ENCODE measurements at places on chromosomes 7 and 10.

DNA sequence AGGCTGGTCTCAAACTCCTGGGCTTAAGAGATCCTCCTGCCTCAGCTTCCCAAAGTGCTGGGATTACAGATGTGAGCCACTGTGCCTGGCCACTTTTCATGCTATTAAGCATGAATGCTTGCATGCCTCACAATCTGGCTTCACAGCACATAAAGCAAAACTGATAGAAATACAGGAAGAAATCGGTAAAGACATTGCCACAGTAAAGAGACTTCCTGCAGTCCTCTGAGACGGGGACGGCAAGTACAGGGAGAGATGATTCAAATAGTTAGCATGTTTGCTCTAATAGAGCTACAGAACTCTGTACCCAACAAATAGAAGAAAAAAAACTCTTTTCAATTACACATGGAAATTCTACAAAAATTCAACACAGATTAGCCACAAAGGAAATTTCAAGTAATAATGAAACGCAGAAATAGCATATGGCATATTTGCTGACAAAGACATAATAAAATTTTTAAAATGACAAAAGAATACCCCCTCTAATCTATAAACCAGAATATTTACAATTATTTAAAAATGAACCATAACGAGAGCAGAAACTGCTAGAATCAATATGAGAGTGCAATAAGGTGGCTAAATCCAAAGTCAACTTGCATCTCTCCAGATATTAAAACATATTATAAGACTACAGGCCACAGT, 32.3 kb downstream of the CARD11 start:
- H3K27ac ChIP-seq = no peak overlapping the region

- H3K36me3 ChIP-seq = no peaks in the 10 kb centered on the region
- no peak overlapping the region for H3K27ac ChIP-seq
- no peaks in the 10 kb centered on the region for H3K4me1 ChIP-seq
- H3K27me3 ChIP-seq = no peaks in the 10 kb centered on the region
- no peak for DNase-seq
Observed at GRCh38 chr7:156985101-156985992, 25.1 kb downstream of the MNX1 start.

DNA sequence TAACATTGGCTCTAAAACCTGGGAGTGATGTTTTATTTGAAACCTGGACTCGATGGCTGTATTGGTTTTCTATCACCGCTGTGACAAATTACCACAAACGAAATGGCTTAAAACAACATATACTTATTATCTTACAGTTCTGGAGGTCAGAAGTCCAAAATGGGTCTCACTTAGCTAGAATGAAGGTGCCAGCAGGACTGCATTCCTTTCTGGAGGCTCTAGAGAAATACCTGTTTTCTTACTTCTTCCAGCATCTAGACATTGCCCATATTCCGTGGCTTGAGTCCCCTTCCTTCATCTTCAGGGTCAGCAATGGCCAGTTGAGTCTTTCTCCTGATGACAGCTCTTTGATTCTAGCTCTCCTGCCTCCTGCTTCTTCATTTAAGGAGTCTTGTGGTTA, 44.3 kb upstream of the STEAP1B start:
- peaks cover 3% of the 10 kb centered on the region for H3K27me3 ChIP-seq
- no peak overlapping the region for H3K4me3 ChIP-seq
- no peaks in the 10 kb centered on the region for H3K4me1 ChIP-seq

DNA sequence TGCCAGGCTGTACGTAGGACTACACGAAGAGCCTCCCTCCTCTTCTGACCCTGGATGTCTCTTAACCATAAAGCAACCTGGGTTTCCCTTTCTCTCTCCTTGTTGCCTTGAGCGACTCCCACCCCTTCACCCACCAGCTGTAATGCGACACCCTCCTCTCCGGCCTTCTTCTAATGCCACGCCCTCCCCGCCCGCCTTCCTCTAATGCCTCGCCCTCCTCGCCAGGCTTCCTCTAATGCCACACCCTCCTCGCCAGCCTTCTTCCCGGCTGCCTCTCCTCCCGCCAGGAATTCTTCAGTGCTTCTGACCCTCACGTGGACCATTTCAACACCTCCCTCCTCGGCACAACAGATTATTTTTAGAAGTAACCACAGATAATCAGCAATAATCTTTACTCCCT, 348.5 kb upstream of the SHH start:
- H3K27me3 ChIP-seq = no peaks in the 10 kb centered on the region
- H3K4me3 ChIP-seq = no peak overlapping the region

- no peak for DNase-seq
- no peak overlapping the region for H3K4me3 ChIP-seq
- H3K27me3 ChIP-seq = no peaks in the 10 kb centered on the region
- H3K36me3 ChIP-seq = no peaks in the 10 kb centered on the region
- H3K4me1 ChIP-seq = no peaks in the 10 kb centered on the region
- H3K27ac ChIP-seq = no peak overlapping the region
Observed at GRCh38 chr7:127791446-127792189, 139.6 kb downstream of the SND1 start.

GRCh38 chr7:134885967-134886352, 100.3 kb upstream of the AGBL3 start:
- no peak for DNase-seq
- no peaks in the 10 kb centered on the region for H3K36me3 ChIP-seq
- no peaks in the 10 kb centered on the region for H3K27me3 ChIP-seq
- H3K27ac ChIP-seq = peak overlapping the region; percentile 35
- H3K4me3 ChIP-seq = no peak overlapping the region

GRCh38 chr7:44537442-44537841, 3.7 kb downstream of the NPC1L1 start:
- H3K4me1 ChIP-seq = no peaks in the 10 kb centered on the region
- peak overlapping the region; percentile 73 for H3K4me3 ChIP-seq
- no peaks in the 10 kb centered on the region for H3K27me3 ChIP-seq
- no peak for DNase-seq
- peak overlapping the region; percentile 99 for H3K27ac ChIP-seq

DNA sequence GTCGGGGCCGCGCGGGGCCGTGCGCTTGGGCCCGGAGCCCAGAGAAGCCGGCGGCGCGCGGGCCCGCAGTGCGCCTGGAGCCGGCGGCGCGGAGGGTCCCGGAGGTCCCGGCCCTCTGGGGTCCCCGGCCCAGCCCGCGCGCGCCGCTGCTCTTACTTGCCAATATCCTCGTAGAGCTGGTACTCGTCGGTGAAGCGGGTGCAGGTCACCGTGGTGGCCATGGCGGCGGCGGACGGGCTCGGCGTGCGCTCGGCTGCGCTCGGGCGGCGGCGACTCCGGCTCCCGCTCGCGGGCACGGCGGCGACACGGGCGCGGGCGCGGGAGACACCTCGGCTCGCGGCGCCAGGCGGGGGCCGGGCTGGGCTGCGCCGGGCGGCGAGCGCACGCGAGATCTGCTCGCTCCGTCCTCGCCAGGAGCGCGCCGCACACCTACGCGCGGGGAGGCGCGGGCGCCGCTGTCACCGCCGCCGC, at the start of gene CAMK2B:
Gene CAMK2B (minus strand): TSS at position 394 of the 471 bp plus-strand sequence. CDS start 173 bp downstream, at position 221.
- no peak for DNase-seq
- no peak within 1 kb of the TSS for H3K27ac ChIP-seq
- H3K27me3 ChIP-seq = no peaks in the 10 kb centered on the region

DNA sequence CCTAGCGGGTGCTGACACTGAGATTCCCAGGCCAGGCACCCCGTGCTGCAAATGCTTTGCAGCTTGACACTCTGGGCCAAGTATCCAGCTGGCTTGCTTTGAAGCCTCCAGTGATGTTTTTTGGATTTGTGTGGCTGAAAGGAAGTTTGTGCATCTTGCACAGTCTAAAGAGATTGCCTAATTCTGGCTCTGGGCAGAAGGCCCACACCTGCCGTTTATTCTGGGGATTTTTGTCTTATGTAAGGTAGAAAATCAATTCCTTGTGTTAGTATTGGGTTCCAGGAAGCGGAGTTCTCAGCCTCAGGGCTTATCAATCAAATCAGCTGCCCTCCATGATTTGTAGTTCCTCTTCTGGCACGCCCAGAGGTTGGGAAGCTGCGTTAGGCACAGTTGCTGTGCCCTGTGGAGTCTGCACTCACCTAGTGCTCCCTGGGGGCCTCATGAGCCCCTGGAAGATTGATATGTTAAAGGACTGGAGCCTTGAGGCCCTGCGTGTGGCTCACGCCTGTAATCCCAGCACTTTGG, 8.4 kb upstream of the PURB start:
- peak overlapping the region; percentile 69 for H3K27ac ChIP-seq
- no peaks in the 10 kb centered on the region for H3K4me1 ChIP-seq
- peak; percentile 63 for DNase-seq
- no peaks in the 10 kb centered on the region for H3K27me3 ChIP-seq

- H3K27ac ChIP-seq = no peak overlapping the region
- no peaks in the 10 kb centered on the region for H3K27me3 ChIP-seq
- no peak overlapping the region for H3K4me3 ChIP-seq
- no peaks in the 10 kb centered on the region for H3K36me3 ChIP-seq
- no peak for DNase-seq
Observed at GRCh38 chr7:45927721-45928120, 6.6 kb upstream of the IGFBP3 start.

- no peaks in the 10 kb centered on the region for H3K27me3 ChIP-seq
- no peak overlapping the region for H3K27ac ChIP-seq
- no peak for DNase-seq
- H3K4me3 ChIP-seq = no peak overlapping the region
Observed at GRCh38 chr7:33196221-33196620, 66.9 kb downstream of the BBS9 start.

- no peak overlapping the region for H3K27ac ChIP-seq
- H3K4me3 ChIP-seq = no peak overlapping the region
- no peaks in the 10 kb centered on the region for H3K36me3 ChIP-seq
- H3K4me1 ChIP-seq = no peaks in the 10 kb centered on the region
- no peak for DNase-seq
- H3K27me3 ChIP-seq = no peaks in the 10 kb centered on the region
Observed at GRCh38 chr10:88106366-88106765, 242.9 kb downstream of the PTEN start.

- H3K27ac ChIP-seq = no peak overlapping the region
- H3K36me3 ChIP-seq = no peaks in the 10 kb centered on the region
Observed at GRCh38 chr10:118850418-118851061, 95.8 kb upstream of the CACUL1 start.

DNA sequence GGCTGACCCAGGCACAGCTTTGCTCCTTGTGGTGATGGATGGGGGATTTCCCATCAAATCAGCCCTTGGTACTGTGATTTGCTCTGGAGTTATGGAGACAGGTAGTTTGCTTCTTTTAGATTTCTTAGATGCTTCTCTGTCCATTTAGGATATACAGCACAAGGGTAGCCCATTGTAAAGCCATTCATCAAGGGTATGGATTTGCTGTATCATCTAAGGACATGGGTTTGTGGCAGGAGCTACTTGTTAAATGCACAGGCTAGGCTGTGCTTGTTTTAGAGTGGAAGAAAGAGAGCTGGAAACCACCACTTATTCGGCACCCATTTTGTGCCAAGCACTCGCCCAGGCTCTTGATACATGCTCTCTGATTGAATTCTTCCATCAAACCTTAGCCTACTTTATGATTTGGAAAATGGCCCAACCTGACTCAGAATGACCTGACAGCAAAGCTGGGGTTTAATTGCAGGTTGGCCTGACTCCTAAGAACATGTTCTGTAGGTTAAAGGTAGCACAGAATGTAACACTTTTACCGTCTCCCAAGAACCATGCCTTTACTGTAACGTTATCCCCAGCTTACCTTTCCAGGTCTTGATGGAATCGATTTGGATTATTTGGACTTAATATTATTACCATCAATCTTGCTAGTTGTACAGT, 168.0 kb downstream of the SNX10 start:
- no peak overlapping the region for H3K27ac ChIP-seq
- no peaks in the 10 kb centered on the region for H3K36me3 ChIP-seq
- DNase-seq = no peak

DNA sequence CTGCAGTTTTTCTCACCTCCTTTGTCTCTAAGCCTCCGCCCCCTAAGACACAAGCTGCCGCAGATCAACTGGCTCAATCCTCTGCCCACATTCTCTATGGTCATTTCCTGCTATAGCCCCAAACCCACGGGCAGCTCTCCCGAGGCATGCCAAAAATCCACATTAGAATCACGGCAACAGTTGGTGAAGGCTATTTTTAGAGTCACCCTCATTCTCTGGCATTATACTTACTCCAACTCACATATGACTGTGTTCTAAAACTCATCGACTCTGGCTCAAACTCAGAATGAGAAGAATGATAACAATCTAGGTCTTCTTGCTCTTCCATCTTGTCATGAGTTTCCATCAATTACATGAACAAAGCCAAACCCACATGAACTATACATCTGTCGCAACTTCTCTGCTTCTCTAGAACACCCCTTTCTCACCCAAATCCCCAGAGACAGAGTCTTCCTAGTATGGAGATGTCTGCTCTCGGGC, 10.9 kb upstream of the KIAA1549 start:
- no peaks in the 10 kb centered on the region for H3K4me1 ChIP-seq
- no peak overlapping the region for H3K27ac ChIP-seq

DNA sequence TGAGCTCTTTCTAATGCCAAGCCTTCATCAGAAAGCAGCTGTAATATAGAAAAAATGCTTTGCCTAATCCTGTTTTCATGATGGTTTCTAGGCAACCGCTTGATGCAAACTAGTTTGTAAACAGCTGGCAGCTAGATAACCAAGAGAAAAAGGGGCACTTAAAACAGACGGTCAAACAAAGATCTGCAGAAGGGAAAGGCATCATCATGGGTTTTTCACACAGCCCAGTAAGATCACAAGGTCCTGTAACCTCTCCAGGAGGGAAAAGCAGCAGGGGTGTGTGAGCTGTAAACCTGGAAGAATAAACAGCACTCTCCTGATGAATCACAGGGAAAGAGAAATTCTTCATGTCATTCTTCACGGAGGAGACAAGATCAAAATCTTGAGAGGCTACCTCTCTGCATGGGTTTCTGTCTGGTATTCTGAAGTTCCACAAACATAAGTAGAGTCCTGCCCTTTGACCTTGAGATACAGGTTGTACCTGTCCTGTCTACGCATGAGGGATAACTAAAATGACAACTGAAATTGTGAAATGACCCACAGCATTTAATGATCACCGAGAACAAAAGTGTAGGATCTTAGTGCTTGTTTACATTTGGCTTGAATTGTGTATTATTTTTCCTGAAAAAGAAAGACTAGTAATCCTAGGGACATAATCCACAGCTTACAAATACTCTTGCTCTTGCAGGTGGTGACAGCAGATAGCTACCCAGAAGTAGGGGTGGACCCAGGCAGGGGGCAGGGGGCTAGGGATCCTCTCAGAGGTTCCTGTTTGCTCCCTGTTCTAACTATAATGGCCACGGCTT, 48.0 kb downstream of the CREB3L2 start:
- no peak for DNase-seq
- no peaks in the 10 kb centered on the region for H3K36me3 ChIP-seq
- H3K4me3 ChIP-seq = no peak overlapping the region

GRCh38 chr10:6589287-6590094, 9.4 kb upstream of the PRKCQ start:
- DNase-seq = no peak
- no peak overlapping the region for H3K4me3 ChIP-seq
- no peak overlapping the region for H3K27ac ChIP-seq
- no peaks in the 10 kb centered on the region for H3K27me3 ChIP-seq
- no peaks in the 10 kb centered on the region for H3K36me3 ChIP-seq

GRCh38 chr7:29167721-29168120, 21.4 kb upstream of the CPVL start:
- no peak for DNase-seq
- H3K27ac ChIP-seq = no peak overlapping the region
- no peak overlapping the region for H3K4me3 ChIP-seq
- H3K27me3 ChIP-seq = no peaks in the 10 kb centered on the region
- no peaks in the 10 kb centered on the region for H3K36me3 ChIP-seq
